ENCODE measurements at places on chromosomes 12 and 14. TPM values are rescaled to one million over a fixed set of nuclear protein-coding genes. Genes with fewer than 3 reads are reported as not detected.
A peak's percentile ranks its signal among the peaks of the same experiment; 100 is the strongest.

- no peak for DNase-seq
- peaks cover 69% of the 10 kb centered on the region for H3K27me3 ChIP-seq
- H3K4me3 ChIP-seq: no peak overlapping the region
- no peaks in the 10 kb centered on the region for H3K4me1 ChIP-seq
These were observed 89.9 kb upstream of the HSPB8 start for GRCh38 chr12:119088685-119089379.

- no peaks in the 10 kb centered on the region for H3K36me3 ChIP-seq
- no peaks in the 10 kb centered on the region for H3K27me3 ChIP-seq
- DNase-seq: no peak
- no peak overlapping the region for H3K27ac ChIP-seq
- no peaks in the 10 kb centered on the region for H3K4me1 ChIP-seq
These were observed 54.3 kb downstream of the LTBP2 start for GRCh38 chr14:74557691-74558090.

- DNase-seq: no peak
- no peak overlapping the region for H3K4me3 ChIP-seq
- H3K4me1 ChIP-seq: no peaks in the 10 kb centered on the region
- 0 out of 2 replicates have a peak, but pooled peaks cover 3% of the 10 kb centered on the region for H3K27me3 ChIP-seq
- no peak overlapping the region for H3K27ac ChIP-seq
- no peaks in the 10 kb centered on the region for H3K36me3 ChIP-seq
These were observed 2.5 kb downstream of the RIMBP2 start for GRCh38 chr12:130713581-130713991.

- H3K27me3 ChIP-seq: peaks cover 15% of the 10 kb centered on the region
- H3K4me3 ChIP-seq: no peak overlapping the region
These were observed 31.7 kb downstream of the TDG start for GRCh38 chr12:103997286-103997900.

- no peaks in the 10 kb centered on the region for H3K27me3 ChIP-seq
- no peak overlapping the region for H3K27ac ChIP-seq
- no peaks in the 10 kb centered on the region for H3K36me3 ChIP-seq
- no peak for DNase-seq
These were observed 107.0 kb upstream of the PRICKLE1 start for GRCh38 chr12:42696406-42697149.

Gene SOAT2
- total RNA-seq: 0.17 TPM

- no peaks in the 10 kb centered on the region for H3K36me3 ChIP-seq
- no peaks in the 10 kb centered on the region for H3K4me1 ChIP-seq
- DNase-seq: no peak
- 0 out of 2 replicates have a peak, but pooled peaks cover 8% of the 10 kb centered on the region for H3K27me3 ChIP-seq
- H3K4me3 ChIP-seq: no peak overlapping the region
These were observed 92.7 kb upstream of the PRMT8 start for GRCh38 chr12:3398196-3398789.

Gene ARHGDIB
- total RNA-seq: 4.3 TPM

DNA sequence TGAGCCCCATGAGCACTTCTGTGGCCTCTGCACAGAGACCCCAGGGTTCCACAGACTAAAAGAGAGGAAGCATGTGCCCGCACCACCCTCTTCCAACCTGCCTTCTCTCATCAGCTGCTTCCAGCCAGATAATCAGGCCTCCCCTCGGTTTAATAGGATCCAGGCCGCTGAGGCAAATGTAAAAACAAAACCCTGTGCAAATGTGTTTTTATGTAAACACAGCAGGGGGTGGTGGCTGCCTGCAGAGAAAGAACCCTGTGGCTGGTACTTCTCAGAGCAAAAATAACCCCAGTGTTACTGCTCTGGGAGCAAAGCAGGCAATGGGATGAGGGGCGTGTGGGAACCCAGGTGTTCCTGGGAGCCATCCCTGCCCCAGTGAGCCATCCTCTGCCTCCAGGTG, 46.2 kb downstream of the WSCD2 start:
- peaks cover 17% of the 10 kb centered on the region for H3K27me3 ChIP-seq
- no peak for DNase-seq
- no peaks in the 10 kb centered on the region for H3K4me1 ChIP-seq
- no peak overlapping the region for H3K4me3 ChIP-seq
- H3K27ac ChIP-seq: no peak overlapping the region
- H3K36me3 ChIP-seq: no peaks in the 10 kb centered on the region

Gene DCAF11
- 47.5 TPM for total RNA-seq

GRCh38 chr14:93132472-93133065, 16.8 kb upstream of the ITPK1 start:
- H3K27ac ChIP-seq: no peak overlapping the region
- H3K36me3 ChIP-seq: no peaks in the 10 kb centered on the region
- no peak overlapping the region for H3K4me3 ChIP-seq
- H3K4me1 ChIP-seq: peaks cover 7% of the 10 kb centered on the region

GRCh38 chr14:34792598-34792997, 78.2 kb upstream of the CFL2 start:
- H3K27ac ChIP-seq: no peak overlapping the region
- no peaks in the 10 kb centered on the region for H3K36me3 ChIP-seq
- DNase-seq: no peak
- no peak overlapping the region for H3K4me3 ChIP-seq
- no peaks in the 10 kb centered on the region for H3K27me3 ChIP-seq

Gene KLRC1
- total RNA-seq: not detected

DNA sequence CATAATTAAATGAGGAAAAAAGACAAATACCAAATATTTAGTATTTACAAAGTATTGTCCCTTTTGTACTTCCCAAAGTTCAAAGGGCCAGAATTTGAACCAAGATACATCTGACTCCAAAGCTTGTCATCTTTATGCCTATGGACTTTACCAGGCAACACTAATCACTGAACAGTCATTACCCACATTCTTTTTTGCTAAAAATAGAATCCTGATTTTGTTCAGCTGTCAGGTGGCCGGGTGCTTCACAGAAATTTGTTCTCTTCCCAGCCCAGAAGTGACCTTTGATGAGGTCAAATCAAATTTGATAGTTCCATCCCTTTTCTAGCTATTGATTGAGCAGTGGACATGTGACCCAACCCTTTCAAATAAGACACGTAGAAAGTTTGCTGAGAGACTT, 121.6 kb downstream of the LLPH start:
- H3K4me3 ChIP-seq: no peak overlapping the region
- H3K27ac ChIP-seq: no peak overlapping the region
- H3K27me3 ChIP-seq: no peaks in the 10 kb centered on the region
- no peak for DNase-seq

Gene DCTN2
- total RNA-seq: 95.9 TPM

- no peak for DNase-seq
- no peaks in the 10 kb centered on the region for H3K4me1 ChIP-seq
- H3K27ac ChIP-seq: no peak overlapping the region
- no peaks in the 10 kb centered on the region for H3K36me3 ChIP-seq
- no peak overlapping the region for H3K4me3 ChIP-seq
These were observed 185.6 kb upstream of the NAV3 start for GRCh38 chr12:77644915-77645605.

Gene IAPP
- not detected for total RNA-seq

- no peaks in the 10 kb centered on the region for H3K4me1 ChIP-seq
- H3K27me3 ChIP-seq: no peaks in the 10 kb centered on the region
- no peak for DNase-seq
- no peak overlapping the region for H3K27ac ChIP-seq
These were observed 220 bp upstream of the KRT83 start for GRCh38 chr12:52321418-52321817.

DNA sequence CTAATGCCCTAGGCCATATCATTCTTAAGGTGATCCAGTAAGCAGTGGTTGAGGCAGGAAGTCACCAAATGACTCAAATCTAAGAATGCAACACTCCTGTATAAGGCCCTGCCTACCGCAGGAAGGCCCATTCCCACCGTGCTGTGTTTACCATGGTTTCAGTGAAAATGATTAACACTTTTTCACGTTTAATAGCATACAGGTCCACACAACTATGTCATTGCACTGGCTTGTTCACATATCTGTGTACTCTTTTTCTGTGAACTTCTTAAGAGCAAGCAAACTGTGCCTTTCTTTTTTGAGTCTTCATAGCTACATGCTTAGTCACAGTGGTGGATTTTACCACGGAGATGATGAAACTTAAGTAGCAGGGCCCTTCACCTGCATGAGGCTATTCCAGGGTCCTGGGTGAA, 214.9 kb downstream of the CNTN1 start:
- peak; percentile 85 for DNase-seq
- peak overlapping the region; percentile 45 for H3K27ac ChIP-seq
- H3K4me1 ChIP-seq: no peaks in the 10 kb centered on the region

Gene CCDC197
- total RNA-seq: not detected

GRCh38 chr14:72128629-72129028, 196.4 kb downstream of the RGS6 start:
- H3K27me3 ChIP-seq: peaks cover 4% of the 10 kb centered on the region
- H3K4me1 ChIP-seq: no peaks in the 10 kb centered on the region
- no peak for DNase-seq
- no peak overlapping the region for H3K27ac ChIP-seq
- H3K36me3 ChIP-seq: no peaks in the 10 kb centered on the region
- H3K4me3 ChIP-seq: no peak overlapping the region

DNA sequence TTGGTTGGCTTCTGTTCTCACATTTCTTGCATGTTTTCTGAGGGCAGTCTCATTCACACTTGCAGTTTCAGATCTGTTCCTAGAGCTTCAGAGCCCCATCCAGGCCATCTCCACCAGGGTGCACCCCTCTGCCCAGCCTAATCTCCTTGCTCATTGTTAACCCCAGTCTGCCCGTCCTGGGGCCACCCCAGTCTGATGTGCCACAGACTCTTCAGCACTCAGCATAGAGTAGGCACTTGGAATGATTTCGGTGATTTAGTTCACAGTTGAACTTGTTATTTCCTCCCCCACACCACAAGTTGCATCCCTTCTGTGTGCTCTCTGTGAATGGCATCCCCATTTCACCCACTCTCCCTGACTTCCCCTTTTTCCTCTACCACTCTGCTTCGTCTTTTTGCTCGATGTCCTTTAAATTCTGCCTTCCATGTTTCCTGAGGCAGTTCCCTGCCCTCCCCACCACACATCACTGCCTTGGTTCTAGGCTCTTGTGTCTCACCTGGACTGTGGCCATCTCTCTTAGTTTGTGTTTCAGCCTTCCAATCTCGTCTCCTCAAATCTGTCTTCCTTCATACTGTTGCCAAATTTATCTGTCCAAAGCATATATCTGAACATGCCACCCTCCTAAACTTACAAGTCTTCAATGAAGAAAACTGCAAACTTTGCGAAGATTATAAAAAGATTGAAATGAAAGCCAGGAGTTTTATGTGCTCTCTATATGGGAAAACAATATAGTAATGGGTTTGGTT, 41.5 kb downstream of the ANO6 start:
- no peaks in the 10 kb centered on the region for H3K36me3 ChIP-seq
- H3K4me1 ChIP-seq: peaks cover 26% of the 10 kb centered on the region
- no peak for DNase-seq
- no peak overlapping the region for H3K27ac ChIP-seq

GRCh38 chr12:85005615-85006014, 30.5 kb downstream of the TSPAN19 start:
- H3K27me3 ChIP-seq: no peaks in the 10 kb centered on the region
- H3K36me3 ChIP-seq: no peaks in the 10 kb centered on the region
- H3K4me1 ChIP-seq: no peaks in the 10 kb centered on the region
- H3K4me3 ChIP-seq: no peak overlapping the region
- no peak overlapping the region for H3K27ac ChIP-seq

DNA sequence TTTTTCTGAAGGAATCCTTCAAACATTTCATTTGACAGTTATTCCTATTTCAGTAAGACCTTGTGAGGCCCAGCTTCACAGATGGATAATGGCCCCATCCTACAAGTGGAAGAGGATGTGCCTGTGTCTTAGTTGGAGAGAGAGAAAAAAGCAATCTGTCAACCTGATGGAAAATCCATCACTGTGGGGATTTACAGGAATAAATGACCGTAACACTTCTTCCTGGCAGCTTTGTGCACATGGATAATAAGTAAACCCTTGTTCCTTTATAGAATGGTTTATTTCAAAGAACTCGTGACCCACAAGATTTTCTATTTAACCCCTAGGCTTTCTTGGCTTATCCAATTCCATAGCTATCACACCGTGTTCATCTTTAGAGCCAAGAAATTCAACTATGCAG, 121.4 kb upstream of the PCED1B start:
- H3K27me3 ChIP-seq: no peaks in the 10 kb centered on the region
- peaks cover 16% of the 10 kb centered on the region for H3K4me1 ChIP-seq
- no peak overlapping the region for H3K4me3 ChIP-seq
- no peaks in the 10 kb centered on the region for H3K36me3 ChIP-seq
- no peak for DNase-seq

- no peaks in the 10 kb centered on the region for H3K4me1 ChIP-seq
- H3K27me3 ChIP-seq: no peaks in the 10 kb centered on the region
- H3K36me3 ChIP-seq: no peaks in the 10 kb centered on the region
- no peak for DNase-seq
- H3K4me3 ChIP-seq: no peak overlapping the region
These were observed 114.6 kb downstream of the TMEM132C start for GRCh38 chr12:128381541-128381940.

Gene NPFF
- not detected for total RNA-seq

DNA sequence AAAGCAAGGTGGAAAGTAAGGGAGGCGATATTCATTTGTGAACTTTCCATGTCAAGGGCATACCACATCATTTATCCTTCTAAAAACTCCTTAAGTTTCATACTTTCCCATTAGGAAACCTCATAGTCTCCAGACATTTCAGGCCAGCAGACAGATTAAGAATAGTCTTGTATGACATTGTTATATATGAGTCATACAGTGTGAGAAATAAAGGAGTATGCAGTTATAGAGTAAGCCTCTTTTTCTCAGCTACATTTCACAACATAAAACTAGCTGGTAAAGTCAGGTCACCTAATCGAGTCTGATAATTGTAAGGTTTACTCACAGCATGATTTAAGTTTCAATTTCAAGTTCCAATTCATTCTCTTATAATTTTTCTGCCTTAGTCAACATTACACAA, 164.3 kb downstream of the GRIP1 start:
- H3K36me3 ChIP-seq: no peaks in the 10 kb centered on the region
- peaks cover 41% of the 10 kb centered on the region for H3K27me3 ChIP-seq
- H3K27ac ChIP-seq: no peak overlapping the region
- H3K4me3 ChIP-seq: no peak overlapping the region

GRCh38 chr14:72855913-72856312, 38.0 kb downstream of the DPF3 start:
- no peak for DNase-seq
- H3K4me3 ChIP-seq: no peak overlapping the region
- H3K27me3 ChIP-seq: peaks cover 3% of the 10 kb centered on the region
- no peak overlapping the region for H3K27ac ChIP-seq

Gene PLA2G1B
- 2.0 TPM for total RNA-seq

- H3K4me1 ChIP-seq: no peaks in the 10 kb centered on the region
- no peak overlapping the region for H3K4me3 ChIP-seq
- H3K36me3 ChIP-seq: no peaks in the 10 kb centered on the region
- H3K27ac ChIP-seq: no peak overlapping the region
- H3K27me3 ChIP-seq: no peaks in the 10 kb centered on the region
- no peak for DNase-seq
These were observed 719.1 kb downstream of the C12orf50 start for GRCh38 chr12:87310126-87310525.

- no peak overlapping the region for H3K4me3 ChIP-seq
- peaks cover 15% of the 10 kb centered on the region for H3K4me1 ChIP-seq
- DNase-seq: peak; percentile 48
- peaks cover 14% of the 10 kb centered on the region for H3K36me3 ChIP-seq
- no peaks in the 10 kb centered on the region for H3K27me3 ChIP-seq
These were observed 1.4 kb upstream of the ASIC1 start for GRCh38 chr12:50055831-50056638.
